ENCODE measurements at places on chromosomes 6 and 20. TPM values are rescaled to one million over a fixed set of nuclear protein-coding genes. Genes with fewer than 3 reads are reported as not detected.

The ETV7 gene
- not detected for total RNA-seq

The NR2E1 gene
- total RNA-seq, result not detected

The CRIP3 gene
- total RNA-seq, result 2.0 TPM

DNA sequence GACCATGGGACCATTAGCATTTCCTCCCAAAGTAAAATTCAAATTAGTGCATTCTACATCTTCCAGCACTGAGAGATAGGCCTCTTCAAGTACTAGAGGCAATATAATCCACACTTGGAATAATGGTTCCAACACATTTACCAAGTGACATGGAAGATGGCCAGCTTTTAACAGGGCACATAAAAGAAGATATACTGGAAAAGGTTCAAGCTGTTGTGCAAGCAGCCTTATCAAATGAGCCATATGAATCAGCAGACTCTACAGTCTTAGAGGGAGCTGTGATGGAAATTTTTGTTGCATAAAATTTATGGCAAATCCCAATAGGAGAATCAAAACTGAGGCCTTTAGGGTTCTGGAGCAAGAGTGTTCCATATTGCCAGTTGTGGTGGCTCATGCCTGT lies 526.6 kb upstream of the IRAK1BP1 start:
- DNase-seq, result no peak

GRCh38 chr6:110188791-110189190 lies 8.6 kb downstream of the CDC40 start:
- DNase-seq, result no peak

DNA sequence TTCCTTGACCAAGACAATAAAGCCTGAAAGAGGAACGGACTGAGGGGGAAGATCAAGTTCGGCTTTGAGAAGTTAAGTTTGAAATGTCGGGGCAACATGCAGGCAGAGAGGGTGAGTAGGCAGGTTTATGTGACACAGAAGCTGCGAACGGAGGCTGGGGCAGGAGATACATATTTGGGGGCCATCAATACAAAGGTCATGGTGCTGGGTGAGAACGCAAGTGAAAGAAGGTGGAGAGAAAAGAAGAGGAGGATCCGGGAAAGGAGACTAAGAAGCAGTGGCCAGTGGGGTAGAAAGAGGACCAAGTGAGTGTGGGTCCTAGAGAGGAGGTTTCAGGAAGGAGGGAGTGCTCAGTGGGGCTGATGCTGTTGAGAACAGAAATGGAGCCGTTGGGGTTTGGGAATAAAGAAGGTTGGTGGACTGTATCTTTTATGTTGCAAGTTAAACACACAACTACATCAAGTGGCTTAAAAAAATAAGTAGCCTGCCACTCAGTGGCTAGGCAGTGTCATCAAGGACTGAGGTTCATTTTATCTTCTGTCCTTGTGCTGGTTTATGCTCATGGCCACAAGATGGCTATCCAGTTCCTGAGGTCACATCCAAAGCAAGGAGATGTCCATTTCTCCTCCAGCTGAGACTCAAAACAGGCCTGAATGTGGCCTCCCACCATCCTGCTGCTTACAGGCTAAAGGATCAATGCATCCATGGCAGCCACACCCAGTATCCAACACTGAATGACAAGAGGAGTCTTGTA lies 1.7 kb upstream of the BLCAP start:
- no peak for DNase-seq

- no peak for DNase-seq
Measured at GRCh38 chr6:47292944-47293343, 16.8 kb downstream of the TNFRSF21 start.

- no peak for DNase-seq
Measured at GRCh38 chr20:3515379-3516170, 44.8 kb downstream of the ATRN start.

All from neural crest cell (in vitro differentiated cells).